ENCODE measurements at places on chromosomes 2 and 18.

GRCh38 chr18:55115606-55116005 lies 156.3 kb upstream of the CCDC68 start:
- no peak for DNase-seq

GRCh38 chr2:69095305-69095704 lies 82.3 kb downstream of the ANTXR1 start:
- no peak for DNase-seq

DNA sequence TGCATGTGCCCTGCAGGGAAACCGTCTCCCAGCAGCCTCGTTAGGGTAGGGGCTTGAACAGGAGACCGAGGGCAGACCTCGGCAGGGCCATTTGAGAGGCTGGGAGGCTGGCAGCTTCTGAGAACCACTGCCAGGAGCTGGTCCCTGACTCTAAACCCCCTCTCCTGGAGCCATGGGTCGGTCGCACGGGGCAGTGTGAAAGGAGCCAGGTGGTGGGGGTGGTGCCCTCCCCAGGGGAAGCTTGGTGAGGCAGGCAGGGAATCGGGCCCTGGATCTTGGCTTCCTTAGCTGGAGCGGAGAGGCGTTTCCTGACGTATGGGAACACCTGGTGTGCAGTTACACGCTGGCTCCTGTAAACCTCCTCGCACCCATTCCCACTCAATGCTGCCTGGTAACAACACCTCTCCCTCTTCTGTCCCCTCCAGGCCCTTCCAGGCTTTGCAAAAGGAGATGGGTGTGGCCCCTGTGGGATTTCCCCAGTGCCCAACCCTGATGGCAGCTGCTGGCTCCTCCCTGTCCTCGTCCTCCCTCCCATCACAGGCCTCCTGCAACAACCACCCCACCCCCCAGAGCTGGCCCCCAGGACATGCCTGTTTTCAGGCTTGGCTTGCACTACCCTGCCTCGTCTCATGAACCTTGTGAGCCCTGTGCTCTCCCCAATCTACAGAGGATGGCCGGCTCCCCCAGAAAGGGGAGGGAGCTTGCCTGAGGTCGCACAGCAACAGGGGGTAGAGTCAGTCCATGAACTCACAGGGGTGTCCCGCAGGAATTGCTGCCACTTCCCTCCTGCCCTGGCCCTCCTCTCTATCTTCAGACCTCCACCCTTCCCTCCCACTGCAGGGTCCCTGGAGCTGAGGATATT lies 24.4 kb downstream of the ADRA2B start:
- DNase-seq, result no peak

DNA sequence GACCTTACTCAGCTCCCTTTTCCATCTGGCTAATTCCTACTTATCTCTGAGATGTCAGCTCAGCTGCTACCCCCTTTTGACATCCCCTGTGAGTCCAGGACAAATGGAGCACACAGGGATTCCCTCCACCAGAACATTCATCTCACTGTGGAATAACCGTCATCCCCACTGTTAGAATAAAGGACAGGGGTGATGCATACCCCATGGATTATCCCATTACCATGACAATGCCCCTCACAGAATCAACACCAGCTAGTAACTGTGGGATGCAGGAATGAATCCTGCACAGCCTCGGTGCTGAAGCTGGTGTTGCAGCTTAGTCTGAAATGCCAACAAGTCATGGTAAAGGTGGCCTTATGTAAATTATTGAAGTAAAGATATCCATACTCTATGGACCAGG lies 624.8 kb upstream of the RAB6C start:
- DNase-seq, result no peak

DNA sequence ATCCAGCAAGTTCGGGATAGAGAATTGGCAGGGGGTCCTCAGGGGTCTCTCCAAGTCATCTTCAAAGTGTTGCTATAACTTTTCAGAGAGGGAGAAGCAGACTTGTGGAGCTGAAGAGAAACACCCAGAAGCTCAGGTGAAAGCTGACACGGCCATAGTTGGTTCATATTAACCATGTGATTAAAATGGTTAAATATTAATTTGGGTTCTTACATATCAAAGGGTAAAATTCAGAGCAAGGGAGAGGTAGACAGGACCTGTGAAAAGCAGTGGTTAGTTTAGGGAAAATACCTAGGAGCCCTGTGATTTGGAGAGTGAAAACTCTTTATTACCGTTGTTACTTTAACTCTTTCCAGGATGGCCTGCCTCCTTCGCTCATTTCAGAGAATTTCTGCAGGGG lies at the start of gene UGT1A6:
TSS of gene UGT1A6 (plus strand) at position 243 of the 400 bp plus-strand sequence. CDS start at position 358, 115 bp downstream.
- no peak for DNase-seq

- DNase-seq, result no peak
Measured at GRCh38 chr18:71249791-71250190, 960.9 kb downstream of the SOCS6 start.

- DNase-seq, result no peak
Measured at GRCh38 chr2:99881901-99882591, 260.3 kb downstream of the AFF3 start.

- DNase-seq, result no peak
Measured at GRCh38 chr2:64120928-64121327, 23.3 kb downstream of the PELI1 start.

DNA sequence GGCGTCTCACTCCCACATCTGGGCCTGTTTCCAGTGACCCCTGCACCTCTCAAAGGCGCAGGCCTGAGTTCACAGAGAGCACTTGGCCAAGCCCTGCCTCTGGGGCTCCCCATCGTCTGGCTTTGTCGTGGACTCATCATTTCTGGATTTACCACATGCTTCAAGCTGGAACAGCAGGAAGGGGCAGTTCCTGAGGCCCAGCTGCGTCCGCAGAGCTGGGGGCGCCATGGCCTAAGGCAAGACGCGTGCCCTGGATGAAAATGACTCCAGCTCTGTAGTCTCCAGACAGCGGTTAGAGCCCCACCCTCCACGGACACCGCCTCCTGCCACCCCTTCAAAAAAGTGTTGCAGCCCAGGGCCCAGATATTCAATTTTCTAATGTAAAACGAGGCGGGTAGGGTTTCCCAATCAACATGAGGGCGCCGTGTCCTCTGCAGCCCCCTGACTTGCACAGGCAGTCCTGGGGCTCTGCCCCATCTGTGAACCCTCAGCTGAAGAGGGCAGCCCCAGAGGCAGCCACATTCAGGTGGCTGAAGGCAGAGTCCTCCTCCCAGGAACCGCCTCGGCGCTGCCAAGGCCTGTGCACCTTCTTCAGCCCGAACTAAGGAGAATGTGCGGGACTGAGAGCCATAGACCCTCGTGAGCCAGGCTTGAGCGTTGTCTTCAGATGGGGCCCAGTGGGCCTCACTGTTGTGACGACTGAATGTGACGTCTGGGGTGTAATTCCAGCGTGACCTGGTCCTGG lies 85.5 kb downstream of the NFATC1 start:
- DNase-seq, result no peak

- no peak for DNase-seq
Measured at GRCh38 chr2:16285813-16286510, 345.6 kb downstream of the MYCN start.

DNA sequence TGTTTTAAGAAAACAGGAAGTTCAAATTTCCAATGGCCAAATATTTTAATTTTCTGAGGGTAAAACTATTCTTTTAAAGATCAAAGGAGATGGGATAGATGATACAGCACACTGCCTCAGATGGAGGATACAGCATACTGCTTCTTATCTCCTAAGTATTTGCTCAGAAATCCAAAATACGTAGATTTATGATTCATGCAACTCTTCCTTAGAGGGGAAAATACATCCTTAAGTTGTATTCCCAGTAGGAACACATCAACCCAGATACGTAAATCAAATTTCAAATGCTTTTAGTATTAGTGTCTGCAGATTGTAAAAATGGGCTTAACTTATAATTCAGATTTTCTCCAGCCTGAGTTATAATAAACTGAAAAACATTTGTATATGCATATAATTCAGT lies 235.2 kb downstream of the ZNF385B start:
- DNase-seq, result no peak

DNA sequence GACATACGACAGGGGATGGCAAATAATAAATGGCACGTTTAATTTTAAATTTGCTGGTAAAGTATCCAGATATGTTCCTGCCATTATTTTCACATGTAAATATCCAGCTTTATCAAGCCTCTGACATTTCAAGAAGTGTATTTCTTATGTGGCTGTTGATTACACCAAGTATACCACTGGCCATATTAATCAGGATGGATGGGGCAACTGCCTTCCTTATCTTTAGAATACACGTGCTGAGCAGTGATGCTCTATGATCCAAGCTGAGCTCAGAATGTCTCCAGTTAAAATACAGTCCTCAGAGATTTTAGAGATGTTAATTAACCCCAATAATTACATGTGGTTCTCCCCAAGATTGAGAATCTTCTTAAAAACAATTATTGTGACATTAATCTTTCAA lies 38.3 kb upstream of the RAPGEF4 start:
- DNase-seq, result no peak

DNA sequence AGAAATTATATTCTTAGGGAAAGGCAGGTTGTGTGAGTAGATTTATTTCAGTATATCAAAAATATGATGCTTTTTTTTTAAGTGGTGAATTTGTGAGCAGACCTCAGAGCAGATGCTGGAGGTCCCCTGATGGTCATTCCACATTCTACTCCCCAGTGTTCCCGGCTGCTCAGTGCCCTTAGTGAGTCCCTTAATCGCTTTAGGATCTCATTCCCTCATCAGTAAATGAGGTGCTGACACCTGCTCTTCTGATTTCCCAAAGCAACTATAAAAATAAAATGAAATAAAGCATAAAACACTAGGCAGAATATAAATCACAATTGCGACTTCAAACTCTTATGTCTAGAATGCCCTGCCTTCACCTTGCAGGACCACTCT lies 216.2 kb upstream of the TNP1 start:
- DNase-seq, result no peak

GRCh38 chr2:137910641-137911040 lies 53.6 kb upstream of the HNMT start:
- DNase-seq, result no peak

GRCh38 chr2:174856447-174856846 lies 92.2 kb upstream of the CHRNA1 start:
- DNase-seq, result no peak

- DNase-seq, result no peak
Measured at GRCh38 chr18:36107477-36107876, 21.7 kb downstream of the SLC39A6 start.

- DNase-seq, result no peak
Measured at GRCh38 chr2:110095994-110096633, 19.5 kb downstream of the MALL start.

DNA sequence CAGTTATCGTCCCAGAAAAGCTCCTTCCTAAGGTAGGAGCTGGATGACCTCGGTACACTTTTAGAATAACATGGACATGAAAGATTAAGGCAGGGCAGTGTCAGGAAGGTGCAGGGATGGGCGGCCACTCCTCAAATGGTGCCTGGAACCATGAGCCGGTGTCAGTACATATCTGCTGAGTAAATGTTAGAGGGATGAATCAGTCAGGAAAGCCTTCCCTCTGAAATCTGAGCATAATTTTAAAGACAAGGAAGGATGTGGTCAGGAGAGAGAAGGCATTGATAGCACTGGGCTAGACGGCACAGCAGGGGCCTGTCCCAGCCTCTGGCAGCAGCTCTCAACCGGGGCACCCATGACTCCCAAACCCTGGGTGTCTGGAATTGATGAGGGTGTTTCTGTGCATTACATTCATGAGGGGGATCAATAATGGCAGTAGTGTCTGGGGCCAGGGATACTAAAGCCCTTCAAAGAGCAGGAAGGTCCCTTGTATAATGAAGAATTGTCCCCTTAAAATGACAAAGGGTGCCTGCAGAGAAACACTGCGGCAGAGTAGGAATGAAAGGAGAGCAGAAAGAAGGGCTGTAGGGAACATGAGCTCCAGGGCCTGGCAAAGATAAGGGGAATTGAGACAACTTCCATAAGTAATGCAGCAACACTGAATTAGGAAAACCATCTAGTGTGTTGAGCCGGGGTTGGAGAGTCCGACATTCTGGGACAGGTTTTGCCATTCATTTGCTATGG lies 162.3 kb upstream of the REV1 start:
- DNase-seq, result no peak

- no peak for DNase-seq
Measured at GRCh38 chr18:42222557-42222956, 267.5 kb downstream of the PIK3C3 start.
